WERI-Rb-1 (cell line): ENCODE measurements at places on chromosomes 4 and X.

DNA sequence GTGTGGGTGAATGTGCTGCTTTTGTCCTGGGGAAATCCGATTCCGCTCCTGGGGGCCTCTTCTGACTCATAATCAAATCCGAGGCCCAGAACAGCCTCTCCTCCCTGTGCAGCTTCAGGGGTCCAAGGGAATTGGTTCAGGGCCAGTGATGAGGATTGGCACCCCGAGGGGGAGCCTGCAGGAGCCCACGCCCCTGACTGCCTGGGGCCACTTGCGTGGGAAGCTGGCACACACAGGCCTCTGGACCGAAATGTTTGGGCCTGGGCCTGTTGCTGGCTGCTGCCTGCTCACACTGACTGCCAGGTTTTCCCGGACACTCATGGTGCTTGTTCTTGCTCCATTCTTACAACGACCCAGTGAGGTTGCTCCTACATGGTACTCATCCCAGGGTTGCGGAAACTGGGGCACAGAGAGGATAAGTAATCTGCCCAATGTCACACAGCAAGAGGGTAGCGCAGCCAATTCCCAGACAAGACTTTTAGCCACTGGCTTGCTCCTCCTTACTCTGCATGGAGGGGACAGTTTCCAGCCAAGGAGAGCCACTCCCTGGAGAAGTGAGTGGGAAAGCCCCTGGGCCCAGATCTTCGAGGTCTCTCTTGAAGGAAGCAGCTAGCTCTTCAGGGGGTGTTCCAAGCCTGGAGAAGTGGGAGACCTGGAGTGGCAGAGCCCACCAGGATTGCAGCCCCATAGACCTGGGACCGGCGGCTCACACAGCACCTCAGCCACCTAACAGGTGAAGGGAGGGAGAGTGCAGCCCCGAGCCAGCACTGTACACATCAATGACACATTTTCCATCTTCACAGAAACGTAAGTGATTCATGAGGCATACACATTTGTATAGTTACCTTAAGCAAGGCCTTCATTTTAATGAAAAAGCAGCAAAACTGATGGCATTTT, 20.3 kb downstream of the CFAP99 start:
- DNase-seq = no peak

GRCh38 chr4:53730031-53730805, 138.9 kb upstream of the LNX1 start:
- no peak for DNase-seq

- DNase-seq = no peak
Observed at GRCh38 chr4:84936123-84936522, 30.4 kb downstream of the WDFY3 start.

GRCh38 chrX:2451501-2452316, 49.1 kb downstream of the DHRSX start:
- DNase-seq = no peak

GRCh38 chr4:46389301-46389775, 590 bp downstream of the GABRA2 start:
- DNase-seq = peak; percentile 44

- no peak for DNase-seq
Observed at GRCh38 chrX:109218761-109219160, 263.1 kb downstream of the GUCY2F start.

DNA sequence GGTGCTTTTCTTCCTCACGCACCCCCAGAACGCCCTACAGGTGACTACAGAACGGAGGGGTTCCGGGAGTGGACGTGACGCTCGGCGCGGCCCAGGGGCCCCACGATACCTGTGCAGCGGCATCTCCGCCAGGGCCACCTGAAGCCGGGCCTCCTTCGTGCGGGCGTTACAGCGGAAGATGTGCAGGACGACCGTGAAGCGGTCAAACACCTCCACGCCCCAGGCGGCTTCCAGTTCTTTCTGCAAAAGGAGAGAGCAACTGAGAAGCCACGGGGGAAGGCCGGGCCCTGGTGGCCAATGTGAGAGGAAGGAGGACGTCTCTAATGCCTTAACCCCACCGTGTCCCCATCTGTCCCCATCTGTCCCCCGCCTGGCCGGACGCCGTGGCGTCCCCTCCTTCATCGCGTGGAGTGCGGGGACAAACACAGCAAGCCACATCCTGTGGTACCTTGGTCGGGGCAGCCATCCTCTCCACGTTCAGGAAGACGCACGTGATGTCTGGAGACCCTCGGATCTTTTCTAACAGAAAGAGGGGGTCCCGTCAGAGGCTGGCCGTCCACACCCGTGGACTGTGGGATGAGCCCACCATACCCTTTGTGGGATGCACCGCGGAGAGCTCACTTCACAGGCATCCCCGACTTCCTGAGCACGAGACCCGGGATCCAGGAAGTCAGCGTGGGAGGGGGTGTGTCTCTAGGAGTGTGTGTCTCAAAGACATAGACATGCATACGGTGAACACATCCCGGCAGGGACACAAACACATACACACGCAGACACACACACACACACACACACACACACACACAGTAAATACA, 3.6 kb downstream of the GTPBP6 start:
- DNase-seq = no peak

- peak; percentile 8 for DNase-seq
Observed at GRCh38 chrX:119573840-119574393, 446 bp upstream of the UBE2A start.

- DNase-seq = no peak
Observed at GRCh38 chr4:58739275-58739674, 1629.1 kb upstream of the IGFBP7 start.

GRCh38 chr4:112968451-112969159, 80.8 kb upstream of the ANK2 start:
- no peak for DNase-seq

DNA sequence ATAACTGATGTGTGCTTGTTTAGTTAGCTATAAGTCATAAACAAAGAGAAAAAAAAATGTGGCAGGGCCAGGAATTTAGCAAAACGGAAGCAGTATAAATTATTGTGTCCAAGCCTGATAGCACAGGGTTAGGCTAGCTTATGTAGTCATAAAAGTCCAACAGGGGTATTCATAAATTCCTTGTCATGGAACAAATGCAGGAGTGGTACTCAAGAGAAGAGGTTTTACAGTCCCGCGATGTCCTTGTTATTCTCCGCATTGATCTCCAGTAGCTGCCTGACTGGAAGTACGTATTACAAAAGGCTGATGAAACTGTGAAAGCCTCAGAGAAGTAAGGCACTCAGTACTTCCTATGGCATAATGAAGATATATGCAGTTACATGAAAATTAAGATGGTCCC, 336.9 kb upstream of the TRAM1L1 start:
- no peak for DNase-seq

- no peak for DNase-seq
Observed at GRCh38 chrX:149699761-149700160, 12.1 kb upstream of the MAGEA11 start.

GRCh38 chr4:173370130-173370476, 651 bp upstream of the SAP30 start:
- peak; percentile 53 for DNase-seq

- DNase-seq = no peak
Observed at GRCh38 chr4:84401701-84402306, 97.3 kb downstream of the NKX6-1 start.

DNA sequence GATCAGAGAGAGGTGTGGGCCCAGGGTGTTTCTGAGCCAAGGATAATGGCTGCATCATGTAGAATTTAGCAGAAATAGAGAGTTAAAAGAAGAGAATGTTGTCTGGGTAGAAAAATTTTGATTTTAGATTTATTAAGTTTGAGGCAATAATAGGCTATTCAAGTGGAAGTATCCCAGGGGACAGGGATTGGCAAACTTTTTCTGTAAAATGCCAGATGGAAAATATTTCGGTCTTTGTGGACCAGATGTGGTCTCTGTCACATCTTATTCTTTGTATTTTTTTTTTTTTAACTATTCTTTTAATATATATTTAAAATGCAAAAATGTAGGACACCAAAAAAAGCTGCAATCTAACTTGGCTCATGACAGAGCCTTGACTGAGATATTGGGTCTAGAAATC, 33.1 kb downstream of the IL15 start:
- DNase-seq = no peak

- no peak for DNase-seq
Observed at GRCh38 chr4:57661517-57662090, 551.4 kb upstream of the IGFBP7 start.

GRCh38 chr4:184596044-184596616, 53.1 kb downstream of the CASP3 start:
- no peak for DNase-seq

- DNase-seq = no peak
Observed at GRCh38 chr4:9969526-9970398, 51.5 kb downstream of the SLC2A9 start.
